Left cardiac atrium (tissue), 4 donors: ENCODE measurements at places on chromosomes 5 and 9.

- no peak for DNase-seq
Measured at GRCh38 chr9:94812343-94812742, 85.8 kb downstream of the AOPEP start.

- no peak for DNase-seq
Measured at GRCh38 chr5:63613442-63613841, 348.8 kb downstream of the HTR1A start.

GRCh38 chr9:114011313-114011712 is 66.8 kb downstream of the AMBP start:
- no peak for DNase-seq

GRCh38 chr5:39995990-39996389 is 571.2 kb upstream of the DAB2 start:
- no peak for DNase-seq

DNA sequence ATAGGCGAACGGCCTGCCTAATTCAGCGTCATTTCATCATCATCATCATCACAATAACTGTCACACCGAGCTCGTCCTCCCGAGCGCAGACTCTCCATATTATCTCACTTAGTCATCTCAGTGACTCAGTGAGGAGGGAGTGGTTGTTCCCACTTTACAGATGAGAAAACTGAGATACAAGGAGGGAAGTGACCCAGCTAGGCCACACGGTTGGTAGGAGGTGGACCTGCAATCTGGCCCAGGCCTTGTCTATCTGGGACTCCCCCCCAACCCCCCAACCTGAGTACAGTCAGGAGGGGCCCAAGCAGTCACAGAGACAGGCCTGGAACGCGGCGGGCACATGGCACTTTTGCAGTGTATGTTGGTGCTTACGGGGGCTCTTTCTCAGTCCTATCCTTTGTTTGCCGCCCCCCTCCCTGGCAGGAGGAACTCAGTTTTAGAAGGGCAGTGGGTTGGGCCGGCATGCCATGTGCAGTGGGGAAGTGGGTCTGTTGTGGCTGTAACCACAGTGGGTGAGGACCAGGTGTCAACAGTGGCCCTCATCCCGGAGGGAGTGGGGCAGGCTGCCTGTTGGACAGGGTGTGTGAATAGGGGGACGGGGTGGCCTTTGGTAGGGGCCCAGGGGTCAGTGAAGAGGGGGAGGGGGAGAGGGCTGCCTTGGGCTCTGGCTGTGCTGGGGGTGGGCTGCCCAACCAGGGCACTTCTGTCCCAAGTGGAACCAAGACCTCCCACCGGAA is 1.7 kb upstream of the RXRA start:
- peak; percentile 25 for DNase-seq

DNA sequence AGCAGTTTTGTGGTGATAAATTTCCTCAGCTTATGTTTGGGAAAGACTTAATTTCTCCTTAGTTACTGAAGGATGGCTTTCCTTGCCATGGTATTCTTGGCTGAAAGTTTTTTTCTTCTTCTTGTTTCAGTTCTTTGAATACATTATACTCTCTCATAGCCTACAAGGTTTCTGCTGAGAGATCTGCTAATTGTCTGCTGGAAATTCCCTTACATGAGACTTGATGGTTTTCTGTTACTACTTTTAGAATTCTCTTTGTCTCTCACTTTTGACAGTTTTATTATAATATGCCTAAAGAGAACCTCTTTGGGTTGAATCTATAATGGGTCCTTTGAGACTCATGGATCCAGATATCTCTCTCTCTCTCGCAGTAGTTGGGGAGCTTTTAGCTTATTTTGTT is 693.6 kb downstream of the PRELID2 start:
- DNase-seq: no peak

- DNase-seq: no peak
Measured at GRCh38 chr5:50687548-50687947, 21.1 kb downstream of the PARP8 start.

- no peak for DNase-seq
Measured at GRCh38 chr5:61966296-61966955, 339.6 kb upstream of the KIF2A start.

DNA sequence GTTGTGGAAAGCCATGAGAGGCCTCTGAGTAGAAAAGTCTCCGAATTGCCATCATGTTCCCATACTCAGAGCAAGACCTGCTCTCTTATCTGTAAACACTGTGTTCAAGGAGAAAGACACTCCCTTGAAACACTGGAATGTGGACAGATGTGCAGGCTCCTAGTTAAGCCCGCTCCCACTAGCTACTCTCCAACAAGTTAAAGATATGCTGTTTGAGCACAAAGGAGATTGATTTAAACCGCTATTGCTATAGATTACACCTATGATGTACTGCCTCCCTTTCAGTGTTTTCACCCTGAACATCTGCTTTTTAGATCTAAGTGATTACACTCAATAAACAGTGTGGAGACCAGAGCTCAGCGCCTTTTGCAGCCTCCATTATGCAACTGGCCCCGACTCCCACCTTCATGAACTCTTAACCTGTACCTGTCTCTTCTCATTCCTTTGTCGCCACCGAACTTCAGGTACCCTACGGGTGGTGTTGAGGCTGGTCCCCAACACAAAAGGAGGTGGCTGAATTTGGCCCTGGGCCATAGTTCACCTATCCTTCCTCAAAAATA is 47.5 kb downstream of the TMEM245 start:
- no peak for DNase-seq

DNA sequence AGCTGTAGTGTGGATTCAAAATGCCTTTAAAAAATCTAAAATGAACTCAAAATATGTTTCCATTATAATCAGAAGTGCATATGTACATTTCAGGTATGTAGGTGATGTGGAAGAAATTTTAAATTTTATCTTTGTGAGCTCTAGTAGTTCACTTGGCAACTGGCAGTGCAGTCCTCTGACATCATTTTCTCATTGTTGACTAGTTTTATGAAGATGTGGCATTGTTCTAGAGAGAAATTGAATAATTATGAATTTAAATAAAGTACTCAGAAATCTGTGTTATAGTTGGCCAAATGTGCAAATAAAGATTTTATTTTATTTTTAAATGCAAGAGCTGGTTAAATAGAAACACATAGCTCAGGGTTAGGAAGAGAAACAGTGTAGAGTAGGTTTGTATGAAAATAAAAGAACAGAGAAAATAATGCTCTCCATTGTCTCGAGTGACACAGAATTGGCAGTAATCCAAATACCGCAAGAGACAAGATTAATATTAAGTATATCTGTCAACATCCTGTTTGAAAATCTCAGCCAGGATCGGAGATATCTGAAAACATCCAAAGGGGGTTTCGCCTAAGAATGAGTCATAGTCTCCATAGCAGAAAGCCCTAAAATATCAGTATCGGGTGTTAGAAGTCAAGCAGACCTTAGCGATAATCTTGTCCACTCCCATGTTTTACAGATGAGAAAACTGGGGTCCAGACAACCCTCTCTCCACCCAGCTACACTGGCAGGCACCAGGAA is 189.4 kb downstream of the CCDC192 start:
- DNase-seq: no peak

GRCh38 chr5:177372910-177373309 is 11.3 kb upstream of the SLC34A1 start:
- DNase-seq: no peak

DNA sequence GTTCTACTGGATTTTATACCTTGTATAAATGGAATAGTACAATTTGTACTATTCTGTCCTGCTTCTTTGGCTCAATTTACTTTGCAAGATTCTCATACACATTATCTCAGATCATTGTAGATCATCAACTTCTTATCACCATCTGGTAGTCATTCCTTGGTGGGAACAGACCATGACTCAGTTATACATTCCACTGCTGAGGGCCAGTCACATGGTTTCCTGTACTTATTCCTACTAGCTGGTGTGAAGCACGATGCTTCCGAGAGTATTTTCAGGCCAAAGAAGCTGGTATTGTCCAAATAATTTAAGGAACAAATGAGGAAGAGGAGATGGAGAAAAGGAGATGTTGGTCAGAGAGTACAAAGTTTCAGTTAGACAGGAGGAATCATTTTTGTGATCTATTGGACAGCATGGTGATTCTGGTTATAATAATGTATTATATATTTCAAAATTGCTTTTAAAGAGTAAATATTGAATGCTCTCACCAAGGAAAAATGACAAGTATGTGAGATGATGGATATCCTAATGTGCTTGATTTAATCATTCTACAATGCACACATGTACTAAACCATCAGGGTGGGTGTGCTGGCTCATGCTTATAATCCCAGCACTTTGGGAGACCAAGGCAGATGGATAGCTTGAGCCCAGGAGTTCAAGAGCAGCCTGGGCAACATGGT is 124.1 kb downstream of the SYK start:
- DNase-seq: no peak

GRCh38 chr5:61603211-61603908 is 271.3 kb downstream of the ZSWIM6 start:
- DNase-seq: peak; percentile 39

GRCh38 chr5:81334304-81335061 is 33.1 kb downstream of the ZCCHC9 start:
- DNase-seq: no peak

GRCh38 chr5:160463740-160464465 is 42.2 kb downstream of the PTTG1 start:
- DNase-seq: no peak

GRCh38 chr5:170865622-170866021 is 3.8 kb downstream of the RANBP17 start:
- DNase-seq: no peak

GRCh38 chr9:91043811-91044175 is 242.2 kb downstream of the SYK start:
- no peak for DNase-seq

DNA sequence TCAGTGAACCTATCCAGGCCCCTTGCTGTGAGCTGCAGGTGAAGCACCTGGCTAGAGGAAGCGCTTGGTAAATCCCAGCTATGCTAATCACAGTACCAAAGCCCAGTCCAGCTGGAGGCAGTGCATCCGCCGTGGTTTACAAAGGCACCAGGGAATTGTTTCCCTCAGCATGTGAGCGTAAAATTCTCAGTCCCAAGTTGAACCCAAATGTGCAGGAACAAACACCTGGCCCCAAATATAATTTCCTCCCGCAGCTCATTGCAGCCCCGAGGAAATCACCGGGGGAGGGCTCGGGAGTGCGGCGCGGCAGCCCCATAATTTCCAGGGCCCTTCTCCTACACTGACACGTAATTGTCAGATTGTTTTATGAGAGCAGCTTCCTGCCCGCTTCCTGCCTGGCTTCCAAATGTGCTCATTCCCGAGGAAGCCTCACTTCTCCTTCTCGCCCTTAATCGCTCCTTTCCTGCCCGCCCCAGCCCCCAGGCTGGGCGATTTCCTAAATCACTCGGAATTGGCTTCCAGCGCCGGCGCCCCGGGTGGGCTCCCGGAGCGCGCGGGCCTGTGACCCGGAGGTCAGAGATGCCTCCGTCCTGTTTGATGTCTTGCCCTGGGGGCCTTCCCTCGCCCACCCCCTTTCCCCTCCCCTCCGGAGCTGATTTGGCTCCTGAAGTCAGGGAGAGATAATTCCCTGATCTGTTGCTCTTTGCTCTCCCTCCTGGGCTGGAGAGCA is 134.4 kb downstream of the FGF1 start:
- peak; percentile 34 for DNase-seq

DNA sequence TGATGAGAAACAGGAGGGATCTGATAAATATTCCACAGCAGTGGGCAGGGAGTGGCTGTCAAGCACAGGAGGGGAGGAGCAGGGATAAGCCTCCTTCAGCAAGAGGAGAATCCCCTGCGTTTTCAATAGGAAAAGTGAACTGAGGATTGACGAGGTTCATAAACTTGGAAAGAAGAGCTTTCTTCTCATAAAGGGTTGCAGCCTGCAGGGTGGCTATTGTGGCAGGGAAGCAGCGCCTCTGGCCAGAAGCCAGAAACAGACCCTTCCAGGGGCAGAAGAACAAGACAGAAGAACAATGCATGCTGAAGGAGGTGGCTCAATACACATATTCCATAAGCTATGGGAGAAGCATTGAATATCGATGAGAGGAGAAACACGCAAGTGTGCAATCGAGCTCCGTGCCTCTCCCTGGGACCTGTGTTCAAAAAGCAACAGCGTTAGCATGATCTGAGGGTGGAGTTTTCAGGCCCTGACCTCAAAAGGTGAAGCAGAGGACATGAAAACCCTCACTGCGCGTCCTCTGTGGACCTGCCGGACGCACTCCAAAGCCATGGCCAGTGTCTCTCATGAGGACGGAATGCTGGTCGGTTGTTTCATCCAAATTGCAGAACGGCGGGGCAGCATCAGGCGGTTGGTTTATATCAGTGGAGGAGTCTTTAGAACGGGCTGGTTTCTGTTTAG is 67.6 kb downstream of the ANKRD33B start:
- no peak for DNase-seq

DNA sequence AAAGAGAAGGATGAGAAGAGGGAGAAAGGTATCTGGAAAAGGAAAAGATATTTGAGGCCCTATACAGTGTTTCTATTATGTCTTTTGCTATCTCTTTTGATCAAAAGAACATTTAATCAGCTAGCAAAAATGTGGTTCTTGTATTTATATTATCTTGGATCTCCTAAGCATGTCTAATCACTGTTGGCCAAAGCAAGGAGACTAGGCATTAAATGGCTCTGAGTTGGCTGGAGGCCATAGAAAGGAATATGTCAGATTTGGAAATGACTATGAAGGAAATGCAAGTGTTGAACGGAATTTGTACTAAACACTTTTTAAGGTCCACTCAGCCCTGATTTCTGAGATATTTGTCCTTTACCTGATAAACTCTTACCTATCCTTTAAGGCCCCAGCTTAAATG is 22.4 kb upstream of the THG1L start:
- DNase-seq: no peak

DNA sequence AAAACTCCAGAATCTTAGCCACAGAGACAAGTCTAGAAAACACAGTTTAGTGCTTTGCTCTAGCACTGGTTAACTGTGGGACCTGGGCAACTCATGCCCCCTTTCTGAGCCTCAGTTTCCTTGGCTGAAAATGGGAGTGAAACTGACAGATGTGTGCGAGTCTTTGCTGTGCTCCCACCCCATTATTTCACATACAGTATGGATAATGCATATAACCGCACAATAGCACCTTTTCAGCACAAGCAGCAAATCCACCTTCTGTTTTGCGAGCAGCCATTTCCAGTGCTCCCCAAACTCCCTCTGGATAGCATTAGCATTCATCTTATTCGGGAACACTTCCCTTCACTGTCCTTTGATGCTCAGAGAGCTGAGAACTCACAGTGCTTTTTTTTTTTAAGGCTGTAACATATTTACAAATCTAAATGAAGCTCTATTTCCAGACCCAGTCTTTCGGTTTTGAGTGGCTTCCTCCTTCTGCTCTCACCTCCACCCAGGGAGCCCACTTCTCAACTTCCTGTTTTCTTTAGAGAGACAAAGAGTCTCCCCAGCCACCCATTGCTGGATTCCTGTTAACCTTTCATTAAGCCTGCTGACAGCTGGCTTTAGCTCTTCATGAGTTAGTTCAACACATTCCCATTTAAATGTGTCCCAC is 49.2 kb downstream of the TIMD4 start:
- no peak for DNase-seq

- no peak for DNase-seq
Measured at GRCh38 chr9:34097865-34098264, 28.6 kb downstream of the DCAF12 start.

- no peak for DNase-seq
Measured at GRCh38 chr9:119959846-119960545, 590.8 kb upstream of the BRINP1 start.

- no peak for DNase-seq
Measured at GRCh38 chr9:110356639-110357395, 19.2 kb upstream of the TXNDC8 start.
